Activated CD4-positive, alpha-beta T cell treated with anti-CD3 and anti-CD28 coated beads, Interleukin-2, amount 10 ng/mL, durations not matched to agents 7 days and 5 days (primary cell): ENCODE measurements at places on chromosomes 16 and 17.

GRCh38 chr17:42563543-42563942 is 1.6 kb downstream of the COASY start:
- DNase-seq: no peak

GRCh38 chr17:63993368-63993985 is 4.7 kb upstream of the PRR29 start:
- DNase-seq: peak; percentile 41

DNA sequence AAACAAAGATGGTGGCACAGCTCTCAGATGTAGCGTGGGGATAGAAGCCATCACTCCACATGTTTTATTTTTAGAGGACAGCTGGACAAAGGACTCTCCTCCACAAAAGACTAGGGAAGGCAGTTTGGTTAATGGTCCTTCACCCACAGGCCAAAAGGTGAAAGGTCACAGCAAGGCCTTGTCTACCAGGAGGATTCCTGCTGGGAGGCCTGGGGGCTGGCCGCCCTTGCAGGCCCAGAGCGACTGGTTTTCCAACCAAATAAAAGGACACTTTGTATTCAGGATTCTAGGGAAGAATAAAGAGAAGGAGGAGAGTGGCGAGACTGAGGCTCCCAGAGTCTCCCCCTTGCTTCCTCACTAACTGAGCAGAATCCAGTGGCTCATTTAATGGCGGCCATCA is 94.3 kb downstream of the AXIN2 start:
- no peak for DNase-seq

DNA sequence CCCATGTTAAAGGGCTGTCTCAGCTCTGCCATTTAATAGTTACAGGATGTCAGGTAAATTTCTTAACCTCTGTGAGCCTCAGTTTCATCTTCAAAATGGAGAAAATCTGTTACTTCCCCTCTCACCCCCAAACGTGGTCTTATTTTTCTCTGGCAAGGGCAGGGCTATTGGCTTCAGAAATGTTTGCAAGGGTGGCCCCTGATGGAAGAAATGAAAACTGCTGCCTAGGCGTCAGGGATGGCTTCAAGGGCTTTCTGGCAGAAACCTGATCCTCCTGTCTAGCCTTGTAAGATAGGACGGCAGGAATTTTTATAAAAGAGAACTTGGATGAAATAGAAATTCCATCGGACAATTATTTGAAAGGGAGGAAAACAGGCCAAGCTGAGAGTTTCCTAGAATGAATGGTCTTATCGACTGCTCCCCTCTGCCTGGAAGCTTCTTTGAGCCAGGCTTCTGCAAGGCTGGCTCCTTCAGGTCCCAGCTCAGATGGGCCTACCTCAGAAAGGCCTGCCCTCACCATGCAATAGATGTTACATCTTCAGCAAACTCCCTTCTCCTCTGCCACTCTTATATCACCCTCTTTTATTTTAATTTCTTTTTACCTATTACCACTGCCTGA is 43.0 kb upstream of the TANGO6 start:
- peak; percentile 67 for DNase-seq

DNA sequence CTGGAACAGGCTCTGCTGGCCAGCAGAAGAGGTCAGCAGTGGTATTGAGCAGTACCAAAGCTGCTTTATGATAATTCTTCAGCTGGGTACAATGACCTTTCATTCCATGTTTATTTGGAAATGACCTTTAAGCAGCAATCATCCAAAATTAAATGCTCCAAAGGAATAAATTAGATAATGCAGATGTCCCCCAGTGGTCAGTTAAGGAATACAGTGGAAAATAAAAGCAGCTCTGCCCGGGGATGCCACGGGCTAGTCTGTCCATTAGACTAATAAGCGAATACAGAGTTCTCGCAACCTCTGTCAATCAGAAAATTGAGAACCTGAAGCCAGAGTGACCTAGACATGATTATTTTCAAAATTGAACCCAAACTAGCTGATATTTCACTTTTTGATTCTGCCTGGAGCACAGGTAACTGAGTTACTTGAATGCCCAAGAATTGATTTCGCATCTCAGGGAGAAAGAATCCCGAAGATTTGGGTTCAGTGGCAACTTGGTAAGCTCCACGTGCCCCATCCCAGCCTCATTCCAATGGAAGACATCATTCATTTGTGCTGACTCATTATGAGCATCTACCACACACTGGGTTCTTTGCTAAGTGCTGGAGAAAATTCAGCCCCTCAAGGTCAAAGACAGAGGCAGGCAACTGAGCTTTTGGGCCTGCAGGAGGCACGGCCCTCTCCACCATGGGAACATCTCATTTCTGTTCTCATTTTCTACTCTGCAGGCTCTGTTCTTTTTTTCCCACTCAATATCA is 34.4 kb upstream of the SLC39A11 start:
- no peak for DNase-seq

DNA sequence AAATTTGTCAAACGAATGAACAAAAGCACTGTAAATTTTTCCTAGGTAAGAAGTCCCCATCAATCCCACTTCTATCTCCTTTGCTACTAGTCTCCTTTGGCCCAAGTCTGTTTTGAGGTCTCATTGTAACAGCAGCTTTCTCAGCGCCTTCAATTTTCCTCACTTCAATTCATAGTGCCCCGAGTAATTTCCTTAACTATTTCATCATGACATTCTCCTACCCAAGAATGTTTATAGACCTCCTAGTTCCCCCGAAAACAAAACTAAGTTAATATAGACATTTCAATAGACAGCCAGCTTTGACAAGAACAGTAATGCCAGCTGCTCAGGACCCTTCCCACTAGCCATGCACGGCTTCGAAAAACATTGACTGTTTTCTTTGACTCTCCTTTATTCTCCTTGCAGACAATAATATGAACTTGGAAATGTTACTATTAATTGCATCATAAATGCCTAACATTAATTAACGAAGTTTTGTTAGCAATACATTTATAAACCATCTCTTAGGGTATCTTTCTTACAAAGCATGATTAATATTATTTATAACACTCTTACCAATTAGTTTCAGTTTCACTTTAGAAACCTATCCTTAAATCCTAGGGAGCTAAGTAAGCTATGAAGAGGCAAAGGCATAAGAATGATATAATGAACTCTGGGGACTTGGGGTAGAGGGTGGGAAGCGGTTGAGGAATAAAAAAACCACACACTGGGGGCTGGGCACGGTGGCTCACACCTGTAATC is 22.8 kb downstream of the GLG1 start:
- no peak for DNase-seq

DNA sequence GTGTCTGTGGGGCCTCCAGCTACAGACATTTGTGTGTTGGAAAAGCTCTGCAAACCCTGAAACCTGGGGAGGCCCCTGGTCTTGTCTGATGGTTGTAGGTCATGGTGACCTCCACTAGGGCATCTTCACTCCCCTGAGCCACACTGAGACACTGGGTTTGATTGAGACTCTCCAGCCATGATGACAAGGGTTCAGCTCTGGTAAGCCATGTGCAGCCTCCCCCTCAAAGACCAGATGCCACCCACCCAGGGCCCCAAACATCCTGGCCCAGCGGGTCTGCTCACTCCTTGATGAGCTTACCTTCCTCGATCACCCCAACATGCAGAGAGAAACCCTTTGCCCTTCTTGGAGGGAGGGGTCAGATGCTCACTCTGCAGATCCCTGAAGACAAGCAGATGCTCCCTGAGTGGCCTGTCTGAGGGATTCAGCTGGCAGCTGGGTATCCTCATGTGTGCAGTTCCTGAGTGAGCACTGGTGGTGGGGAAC is 101.6 kb downstream of the METRNL start:
- DNase-seq: peak; percentile 3

DNA sequence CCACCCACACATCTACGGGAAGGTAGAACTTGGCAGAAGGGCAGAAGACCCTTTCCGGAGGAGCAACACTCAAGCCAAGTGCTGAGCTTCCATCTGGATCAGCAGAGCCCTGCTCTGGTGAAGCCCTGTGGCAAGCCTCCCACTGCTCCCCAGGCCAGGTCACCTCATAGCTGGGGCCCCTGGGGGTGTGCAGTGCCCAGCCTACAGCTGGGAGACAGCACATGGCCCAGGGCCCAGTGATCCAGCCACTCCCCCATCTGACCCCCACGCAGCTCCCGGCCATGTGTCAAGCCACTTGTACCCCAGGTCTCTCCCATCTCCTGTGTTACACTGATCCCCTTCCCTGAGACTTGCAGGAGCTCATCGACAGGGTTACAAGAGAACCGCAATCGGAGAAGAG is 95.7 kb downstream of the RBFOX3 start:
- DNase-seq: no peak

DNA sequence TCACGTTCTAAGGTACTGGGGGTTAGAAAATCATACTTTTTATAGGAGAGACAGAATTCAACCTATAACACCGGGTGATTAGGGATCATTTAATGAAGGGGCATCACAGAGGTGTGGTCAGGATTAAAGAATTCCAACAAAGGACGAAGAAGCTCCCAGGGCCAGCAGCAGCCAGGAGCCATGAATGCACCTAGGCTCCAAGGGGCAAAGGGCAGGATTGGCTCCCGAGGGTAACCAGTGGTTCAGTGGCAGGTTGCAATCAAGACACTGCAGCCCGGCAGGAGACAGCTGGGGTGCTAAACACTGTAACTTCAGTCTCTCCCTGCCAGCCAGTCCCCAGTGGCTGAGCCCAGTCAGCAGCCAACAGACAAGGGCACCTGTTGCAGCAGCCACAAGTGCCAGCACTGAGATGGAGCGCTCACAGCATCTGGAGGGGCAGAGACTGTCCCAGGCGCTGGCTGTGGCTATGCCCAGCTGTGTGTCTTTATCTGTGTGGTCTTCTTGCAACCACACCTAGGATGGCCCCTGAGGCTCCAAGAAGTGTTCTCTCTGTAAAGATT is 23.9 kb downstream of the DHRS7C start:
- no peak for DNase-seq

DNA sequence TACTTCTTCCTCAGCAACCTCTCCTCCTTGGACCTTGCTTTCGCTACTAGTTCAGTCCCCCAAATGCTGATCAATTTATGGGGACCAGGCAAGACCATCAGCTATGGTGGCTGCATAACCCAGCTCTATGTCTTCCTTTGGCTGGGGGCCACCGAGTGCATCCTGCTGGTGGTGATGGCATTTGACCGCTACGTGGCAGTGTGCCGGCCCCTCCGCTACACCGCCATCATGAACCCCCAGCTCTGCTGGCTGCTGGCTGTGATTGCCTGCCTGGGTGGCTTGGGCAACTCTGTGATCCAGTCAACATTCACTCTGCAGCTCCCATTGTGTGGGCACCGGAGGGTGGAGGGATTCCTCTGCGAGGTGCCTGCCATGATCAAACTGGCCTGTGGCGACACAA is 429 bp downstream of the OR2C1 start:
- DNase-seq: no peak

- no peak for DNase-seq
Observed at GRCh38 chr16:81767987-81768592, 11.0 kb upstream of the PLCG2 start.

DNA sequence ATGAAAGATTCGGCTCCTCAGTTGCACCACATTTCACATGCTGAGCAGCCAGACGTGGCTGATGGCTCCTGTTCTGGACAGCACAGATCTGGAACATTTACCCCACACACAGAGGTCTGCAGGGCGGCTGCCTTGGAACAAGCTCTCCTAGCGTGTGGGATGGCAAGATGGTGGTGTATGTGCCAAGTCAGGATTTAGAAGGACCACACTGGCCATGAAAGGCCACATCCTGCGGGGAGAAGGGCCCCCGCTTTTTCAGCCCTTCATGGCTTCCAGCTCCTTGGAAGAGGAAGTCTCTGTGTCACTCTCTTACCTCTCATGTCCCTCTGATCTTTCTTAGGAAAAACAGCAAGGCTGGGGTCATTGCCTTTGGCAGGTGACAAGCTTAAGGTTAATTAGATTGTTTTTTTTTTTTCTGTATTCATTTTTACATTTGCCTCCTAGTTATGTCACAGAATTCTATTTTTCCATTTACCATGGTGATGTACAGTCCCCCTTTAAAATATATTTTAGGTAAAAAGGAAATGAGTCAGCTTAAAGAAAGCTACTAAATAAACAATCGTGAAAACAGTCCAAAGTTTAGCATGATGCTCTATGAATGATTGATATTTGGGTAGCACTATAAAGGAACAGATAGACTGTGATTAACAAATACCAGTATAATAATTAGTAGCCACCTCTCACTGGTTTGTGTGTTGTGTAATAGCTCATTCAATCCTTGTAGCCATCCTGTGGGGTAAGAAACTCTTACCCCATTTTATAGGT is 396.6 kb downstream of the CPPED1 start:
- no peak for DNase-seq

DNA sequence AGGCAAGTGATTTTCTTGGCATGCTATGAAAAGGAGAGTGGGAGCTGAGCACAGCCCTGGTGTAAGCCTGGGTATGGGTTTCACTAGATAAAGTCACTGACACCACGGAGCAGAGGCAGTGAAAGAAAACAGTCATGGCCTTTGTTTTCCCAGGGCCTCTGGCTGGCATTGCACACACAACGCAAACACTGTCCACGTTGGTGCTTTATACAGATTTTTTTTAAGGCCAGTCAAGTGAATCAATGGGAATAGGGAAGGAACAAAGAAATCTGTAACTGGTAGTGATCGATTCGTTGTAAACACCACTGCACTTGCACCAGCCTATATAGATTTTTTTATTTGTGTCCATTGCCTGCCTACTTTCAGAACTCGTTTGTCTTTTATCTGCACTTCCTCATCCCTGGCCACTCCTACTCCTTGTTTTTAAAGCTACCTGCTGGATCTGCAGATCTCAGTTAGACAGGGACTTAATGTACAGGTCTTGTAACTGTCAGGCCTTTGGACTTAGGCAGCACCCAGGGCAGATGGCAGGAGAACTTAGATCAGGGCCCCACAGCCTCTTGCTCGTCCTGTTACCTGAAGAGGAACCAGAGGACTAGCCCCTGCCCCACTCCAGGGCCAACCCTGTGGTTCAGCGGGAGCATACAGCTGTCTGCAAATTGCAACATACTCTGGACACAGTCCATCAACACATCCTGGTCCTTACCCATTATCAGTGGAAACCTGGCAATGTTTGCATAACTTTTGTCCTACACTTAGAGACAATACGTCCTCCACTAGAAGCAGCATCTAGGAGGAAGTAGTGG is 10.6 kb upstream of the TMIGD1 start:
- DNase-seq: no peak

DNA sequence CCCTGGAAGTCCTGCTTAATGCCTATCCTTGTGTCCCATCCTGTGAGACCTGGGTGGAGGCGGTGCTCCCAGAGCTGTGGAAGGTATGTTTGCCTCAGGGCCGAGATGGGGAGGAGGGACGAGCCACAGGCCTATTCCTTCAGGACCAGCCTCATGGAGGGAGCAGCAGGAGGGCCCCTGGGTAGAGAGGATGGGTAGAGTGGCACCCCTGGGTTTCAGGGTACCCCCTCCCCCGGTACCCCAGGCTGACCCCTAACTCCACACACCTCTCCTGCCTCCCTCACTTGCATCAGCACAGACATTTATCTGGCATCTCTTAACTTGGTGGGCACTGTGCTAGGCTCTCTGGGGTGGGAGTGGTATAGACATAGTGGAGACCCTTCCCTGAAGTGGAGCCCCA is 7.1 kb downstream of the ASB16 start:
- DNase-seq: no peak

GRCh38 chr17:51472670-51473205 is 212.4 kb downstream of the UTP18 start:
- DNase-seq: no peak

GRCh38 chr16:19700319-19700781 is 17.7 kb downstream of the KNOP1 start:
- no peak for DNase-seq

- DNase-seq: no peak
Observed at GRCh38 chr17:59783221-59784047, 76.0 kb downstream of the VMP1 start.
